ENCODE measurements at places on chromosomes 11 and 22.

GRCh38 chr11:65572356-65573051 lies at the start of gene FAM89B:
FAM89B (plus strand) TSS chr11:65572538; CDS start chr11:65572670, 132 bp downstream.
- DNase-seq, result peak; percentile 91

DNA sequence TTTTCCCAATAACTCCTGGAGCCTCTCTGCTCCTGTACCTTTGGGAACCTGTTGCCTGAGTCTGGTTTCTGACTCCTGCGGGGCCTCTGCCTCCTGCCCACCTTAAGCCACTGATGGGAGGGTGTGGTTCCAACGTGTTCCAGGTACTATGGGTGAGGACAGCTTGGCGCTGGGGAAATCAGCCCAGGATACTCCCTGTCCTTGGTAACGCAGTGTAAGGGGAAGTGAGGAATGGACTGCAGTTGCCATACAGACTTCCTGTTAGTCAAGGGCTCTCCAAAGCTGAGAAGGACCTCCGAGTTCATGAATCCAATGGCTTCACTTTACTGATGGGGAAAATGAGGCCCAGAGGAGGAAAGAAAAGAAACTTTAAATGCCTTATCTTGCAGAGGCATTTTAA lies 1.2 kb upstream of the MARK2 start:
- no peak for DNase-seq

DNA sequence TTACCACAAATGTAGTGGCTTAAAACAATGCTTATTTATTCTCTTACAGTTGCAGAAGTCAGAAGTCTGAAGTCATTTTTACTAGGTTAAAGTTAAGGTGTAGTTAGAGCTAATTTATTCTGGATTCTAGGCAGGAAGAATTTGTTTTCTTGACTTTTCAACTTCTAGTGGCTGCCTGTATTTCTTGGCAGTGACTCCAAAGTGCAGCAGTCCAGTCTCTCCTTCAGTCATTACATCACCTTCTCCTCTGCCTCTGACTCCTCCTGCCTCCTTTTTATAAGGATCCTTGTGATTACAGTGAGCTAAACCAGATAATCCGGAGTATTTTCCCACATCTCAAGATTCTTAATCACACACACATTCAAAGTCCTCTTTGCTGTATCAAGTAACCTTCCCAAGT lies 581.4 kb downstream of the KCNA4 start:
- DNase-seq, result no peak

DNA sequence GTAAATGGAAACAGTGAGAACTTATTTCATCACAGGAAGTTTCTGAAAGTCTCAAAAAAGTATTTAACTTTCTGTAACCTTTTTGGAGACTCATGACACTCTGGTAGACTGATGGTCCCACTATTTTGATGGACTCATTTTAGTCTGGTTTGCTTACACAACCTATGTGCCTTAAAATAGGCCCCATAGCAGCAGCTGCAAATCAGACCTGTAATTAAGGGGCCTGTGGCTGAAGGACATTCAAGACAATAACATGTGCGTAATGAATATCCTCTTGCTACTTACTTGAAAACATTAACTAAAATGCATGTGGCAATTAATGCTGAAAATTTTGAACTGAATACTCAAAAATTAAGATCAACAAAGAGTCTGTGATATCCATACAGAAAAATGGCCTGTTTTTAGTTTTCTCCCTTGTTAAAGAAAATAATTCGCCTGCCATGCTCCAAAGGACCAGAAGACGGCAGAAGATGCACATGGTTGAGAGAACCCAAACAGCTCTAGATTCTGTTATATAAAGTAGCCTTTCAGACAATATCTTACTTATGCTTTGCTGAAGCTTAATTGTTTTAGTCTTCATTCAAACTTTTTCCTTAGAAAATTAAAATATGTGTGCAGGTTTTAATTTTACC lies 568.5 kb downstream of the KCNA4 start:
- no peak for DNase-seq

Measured in stimulated activated CD4-positive, alpha-beta T cell treated with anti-CD3 and anti-CD28 coated beads, Interleukin-12 subunit alpha, Interleukin-12 subunit beta, amount 100 ng/mL, for 24 hours (primary cell).